Kidney epithelial cell (primary cell): ENCODE measurements at places on chromosomes 11 and 22. TPM values are rescaled to one million over a fixed set of nuclear protein-coding genes. Genes with fewer than 3 reads are reported as not detected.

SEC14L6 gene
- 3.7 and 5.8 TPM in 2 replicates for total RNA-seq

RHOD gene
- 97.0 and 112 TPM in 2 replicates for total RNA-seq

SPDYC gene
- total RNA-seq, result not detected in 2 replicates

CHRNA10 gene
- total RNA-seq, result 0.54 and 2.3 TPM in 2 replicates

LMO2 gene
- 0.82 and 2.5 TPM in 2 replicates for total RNA-seq

MFRP gene
- not detected in 2 replicates for total RNA-seq

SCN4B gene
- total RNA-seq, result 0.41 and 0.79 TPM in 2 replicates

SCGB1D2 gene
- total RNA-seq, result not detected in 2 replicates

PLEKHA7 gene
- total RNA-seq, result 17.7 and 25.3 TPM in 2 replicates

OR6A2 gene
- total RNA-seq, result not detected in 2 replicates

FAT3 gene
- total RNA-seq, result 1.4 and 1.7 TPM in 2 replicates

NEFH gene
- total RNA-seq, result 5.2 and 5.7 TPM in 2 replicates

LMO1 gene
- 0.50 and 0.75 TPM in 2 replicates for total RNA-seq

PATE4 gene
- total RNA-seq, result not detected in 2 replicates

GSTP1 gene
- total RNA-seq, result 1,390 and 1,923 TPM in 2 replicates

SYCE3 gene
- total RNA-seq, result 0.71 TPM in 1 of 2 replicates, not detected in the other

C11orf52 gene
- 3.1 and 5.0 TPM in 2 replicates for total RNA-seq

GLYATL2 gene
- total RNA-seq, result 0.13 and 0.68 TPM in 2 replicates

MUC6 gene
- under 0.01 TPM in 1 of 2 replicates, not detected in the other for total RNA-seq

SLC22A8 gene
- total RNA-seq, result not detected in 2 replicates

PLAAT2 gene
- not detected in 2 replicates for total RNA-seq

MDK gene
- total RNA-seq, result 756 and 805 TPM in 2 replicates

C11orf42 gene
- not detected in 2 replicates for total RNA-seq

TSPO gene
- 394 and 515 TPM in 2 replicates for total RNA-seq

GNAZ gene
- total RNA-seq, result 8.0 and 9.2 TPM in 2 replicates

LRRC56 gene
- total RNA-seq, result 1.6 and 1.9 TPM in 2 replicates

SHANK2 gene
- 12.5 and 16.0 TPM in 2 replicates for total RNA-seq

APOBEC3F gene
- 7.5 and 8.7 TPM in 2 replicates for total RNA-seq

RAB30 gene
- 1.6 and 5.8 TPM in 2 replicates for total RNA-seq

GPR83 gene
- total RNA-seq, result 0.07 TPM in 1 of 2 replicates, not detected in the other

BIRC3 gene
- 7.2 and 10.0 TPM in 2 replicates for total RNA-seq

LRRC75B gene
- total RNA-seq, result 17.3 and 18.1 TPM in 2 replicates

DESI1 gene
- 31.2 and 31.8 TPM in 2 replicates for total RNA-seq

KIAA0930 gene
- total RNA-seq, result 61.1 and 69.7 TPM in 2 replicates

RASSF10 gene
- 3.5 and 3.9 TPM in 2 replicates for total RNA-seq

DYNC2H1 gene
- 10.4 and 10.5 TPM in 2 replicates for total RNA-seq

PDGFB gene
- total RNA-seq, result 159 and 165 TPM in 2 replicates

CCDC81 gene
- not detected in 2 replicates for total RNA-seq

CYB5R2 gene
- 14.2 and 17.2 TPM in 2 replicates for total RNA-seq

OR10W1 gene
- not detected in 2 replicates for total RNA-seq

OR51B4 gene
- not detected in 2 replicates for total RNA-seq

ZP1 gene
- total RNA-seq, result not detected in 2 replicates
